Suppressor macrophage treated with lipopolysaccharide for 1 hour (primary cell): ENCODE measurements at places on chromosomes 2 and 18.

DNA sequence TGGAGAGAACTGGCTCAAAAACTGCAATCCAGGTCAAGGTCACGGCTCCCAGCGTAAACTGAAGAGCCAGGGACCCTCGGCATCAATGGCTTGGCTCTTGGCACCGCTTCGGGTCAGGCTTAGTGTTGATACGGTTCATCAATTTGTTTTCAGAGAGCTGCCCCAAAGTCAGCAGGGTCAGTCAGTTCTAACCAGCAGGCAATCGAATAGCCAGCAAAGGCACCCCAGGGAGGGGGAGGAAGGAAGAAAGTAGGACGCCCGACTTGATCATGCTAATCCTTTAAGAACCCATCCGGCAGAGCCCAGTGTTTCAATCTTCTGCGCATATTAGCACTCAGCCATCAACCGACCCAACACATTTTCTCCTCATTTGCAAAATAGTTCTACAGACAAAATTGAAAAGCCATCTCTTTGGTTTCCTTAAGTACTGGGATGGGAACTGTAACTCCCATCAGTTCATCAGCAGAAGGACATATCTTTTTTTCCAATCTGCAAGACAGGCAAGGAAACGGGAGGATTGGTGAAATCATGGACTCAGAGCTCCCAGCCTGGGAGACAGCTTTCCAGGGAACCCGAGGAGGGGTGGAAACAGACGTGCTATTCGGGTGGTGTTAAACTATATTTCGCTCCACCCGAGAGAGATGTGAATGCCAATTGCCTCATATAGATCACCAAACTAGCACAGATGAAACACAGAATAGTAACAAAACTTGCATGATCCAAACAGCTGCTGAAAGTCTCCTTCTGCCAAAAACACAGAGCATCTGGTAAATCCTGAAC is 40.7 kb upstream of the CABLES1 start:
- no peak for DNase-seq

- DNase-seq: peak; percentile 59
These were observed 122.1 kb downstream of the DTNB start for GRCh38 chr2:25551316-25551715.

- DNase-seq: no peak
These were observed 10.1 kb downstream of the NTSR2 start for GRCh38 chr2:11659851-11660250.

GRCh38 chr2:1708476-1709334 is 35.6 kb downstream of the PXDN start:
- DNase-seq: no peak

DNA sequence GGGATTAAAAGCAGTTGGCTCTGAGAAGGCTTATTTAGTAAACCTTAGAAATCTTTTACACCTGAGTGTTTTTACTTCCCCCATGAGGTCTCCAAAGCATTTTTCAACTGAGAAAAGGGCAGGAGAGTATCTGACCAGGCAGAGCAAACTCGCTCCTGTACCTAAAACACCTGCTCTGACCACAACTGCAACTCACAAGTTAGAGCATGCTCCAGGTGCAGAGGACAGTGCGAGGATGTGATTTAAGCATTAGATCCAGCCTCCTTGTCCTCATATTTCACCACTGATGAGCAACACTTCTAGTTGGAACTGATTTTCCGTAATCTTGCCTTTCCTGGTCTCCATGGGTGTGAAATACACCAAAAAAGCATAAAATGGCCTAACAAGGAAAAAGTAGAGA is 34.5 kb upstream of the TBC1D8 start:
- no peak for DNase-seq

- DNase-seq: no peak
These were observed 954.6 kb downstream of the TSN start for GRCh38 chr2:122710049-122710448.

GRCh38 chr2:141162314-141162713 is 968.5 kb downstream of the LRP1B start:
- no peak for DNase-seq

GRCh38 chr2:43221124-43221762 is 5.2 kb downstream of the ZFP36L2 start:
- DNase-seq: peak; percentile 59

- peak; percentile 8 for DNase-seq
These were observed 57.6 kb downstream of the KCNG2 start for GRCh38 chr18:79855147-79855933.

DNA sequence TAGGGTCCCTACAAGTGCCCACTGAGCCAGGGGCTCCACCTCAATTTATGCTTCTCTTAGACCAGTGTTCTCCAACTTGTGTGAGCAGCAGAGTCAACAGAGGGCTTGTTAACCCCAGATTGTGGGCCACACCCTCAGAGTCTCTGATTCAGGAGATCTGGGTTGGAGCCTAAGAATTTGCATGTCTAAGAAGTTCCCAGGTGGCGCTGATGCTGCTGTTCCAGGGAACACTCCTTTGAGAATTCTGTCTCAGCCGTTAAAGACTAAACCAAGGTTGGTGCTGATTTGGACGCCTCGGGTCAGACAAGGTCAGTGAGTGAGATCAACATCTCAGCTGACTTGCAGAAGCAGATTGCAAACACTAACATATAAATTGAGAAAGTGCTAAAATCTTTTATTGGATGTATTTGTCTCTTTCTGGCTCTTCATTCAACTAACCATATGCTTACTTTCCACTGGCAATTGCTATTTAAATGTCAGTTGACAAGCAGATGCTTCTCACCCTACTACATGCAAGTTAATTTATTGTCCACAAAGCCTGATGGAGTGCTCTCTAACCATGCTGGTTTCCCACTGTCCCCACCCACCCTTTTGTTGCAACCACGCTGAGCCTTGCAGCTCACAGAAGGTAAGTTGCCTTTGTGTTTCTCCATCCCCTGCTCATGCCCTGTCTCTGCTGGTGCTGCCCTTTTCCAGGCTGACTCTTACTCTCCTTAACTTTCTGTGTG is 31.5 kb downstream of the LYPD1 start:
- no peak for DNase-seq

GRCh38 chr2:40208463-40208862 is 243.4 kb downstream of the SLC8A1 start:
- DNase-seq: no peak

GRCh38 chr2:68278169-68278568 is 25.8 kb upstream of the PPP3R1 start:
- DNase-seq: no peak

- DNase-seq: no peak
These were observed 81.8 kb downstream of the FASTKD2 start for GRCh38 chr2:206846981-206847834.

DNA sequence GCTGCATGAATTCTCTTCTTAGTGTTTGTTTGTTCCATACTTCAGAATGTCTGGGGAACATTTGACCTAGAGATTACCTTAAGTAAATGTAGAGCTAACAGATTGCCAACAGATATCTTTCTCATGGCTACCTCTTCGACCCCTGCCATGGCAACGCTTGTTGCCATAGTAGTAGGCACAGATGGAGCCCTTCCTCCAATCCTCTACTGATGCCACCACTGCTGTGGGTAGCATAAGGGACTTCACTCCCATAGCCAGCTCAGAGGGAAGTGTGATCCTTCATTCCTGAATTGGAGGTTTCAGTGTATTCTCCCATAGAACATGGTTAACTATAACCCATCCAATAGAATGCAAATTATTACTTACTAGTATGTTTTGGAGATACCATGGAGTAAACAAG is 543.6 kb upstream of the NRP2 start:
- no peak for DNase-seq

- no peak for DNase-seq
These were observed 245.7 kb upstream of the CTAGE1 start for GRCh38 chr18:22663378-22663777.

GRCh38 chr18:63924551-63924950 is 16.8 kb downstream of the SERPINB10 start:
- no peak for DNase-seq

DNA sequence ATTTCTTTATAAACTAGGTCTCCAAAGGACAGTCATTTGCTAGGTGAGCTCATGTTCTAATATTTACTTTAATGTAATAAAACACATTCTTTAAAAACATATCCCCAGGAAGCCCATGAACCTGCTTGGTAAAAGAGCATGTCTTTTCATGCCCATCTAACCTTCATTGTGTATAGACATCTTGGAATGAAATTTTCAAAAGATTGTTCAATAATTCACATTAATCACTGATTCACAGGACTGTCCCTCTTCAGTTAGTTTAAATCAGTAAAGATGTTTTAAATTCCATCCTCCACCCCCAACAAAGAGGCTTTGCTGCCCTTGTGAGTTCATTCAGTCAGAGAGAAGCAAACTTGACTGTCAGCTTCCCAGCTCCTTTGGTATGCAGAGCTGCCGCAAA is 633.4 kb upstream of the CELF4 start:
- DNase-seq: no peak

DNA sequence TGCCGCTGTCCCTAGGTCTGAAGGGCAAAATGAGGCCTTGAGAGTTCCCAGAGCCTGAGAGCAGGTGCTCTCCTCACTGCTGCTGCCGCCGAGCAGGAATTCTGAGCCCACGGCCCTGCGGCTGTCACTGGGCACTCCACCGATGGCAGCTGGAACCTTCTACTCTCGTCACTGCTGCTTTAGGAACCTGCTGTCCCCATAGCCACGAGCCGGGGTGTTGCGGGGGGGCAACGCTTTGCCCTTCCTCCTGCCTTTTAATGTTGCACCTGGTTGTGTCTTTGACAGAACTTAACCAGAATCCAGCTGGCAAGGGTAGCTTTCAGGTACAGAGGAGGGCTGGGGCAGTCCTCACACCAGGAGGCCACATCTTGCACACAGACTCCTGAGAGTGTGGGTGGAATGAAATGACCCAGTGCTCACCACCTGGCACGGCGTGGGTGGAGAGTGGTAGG is 32.3 kb downstream of the NCK2 start:
- no peak for DNase-seq

GRCh38 chr2:201839727-201840126 is 33.4 kb downstream of the CDK15 start:
- no peak for DNase-seq

DNA sequence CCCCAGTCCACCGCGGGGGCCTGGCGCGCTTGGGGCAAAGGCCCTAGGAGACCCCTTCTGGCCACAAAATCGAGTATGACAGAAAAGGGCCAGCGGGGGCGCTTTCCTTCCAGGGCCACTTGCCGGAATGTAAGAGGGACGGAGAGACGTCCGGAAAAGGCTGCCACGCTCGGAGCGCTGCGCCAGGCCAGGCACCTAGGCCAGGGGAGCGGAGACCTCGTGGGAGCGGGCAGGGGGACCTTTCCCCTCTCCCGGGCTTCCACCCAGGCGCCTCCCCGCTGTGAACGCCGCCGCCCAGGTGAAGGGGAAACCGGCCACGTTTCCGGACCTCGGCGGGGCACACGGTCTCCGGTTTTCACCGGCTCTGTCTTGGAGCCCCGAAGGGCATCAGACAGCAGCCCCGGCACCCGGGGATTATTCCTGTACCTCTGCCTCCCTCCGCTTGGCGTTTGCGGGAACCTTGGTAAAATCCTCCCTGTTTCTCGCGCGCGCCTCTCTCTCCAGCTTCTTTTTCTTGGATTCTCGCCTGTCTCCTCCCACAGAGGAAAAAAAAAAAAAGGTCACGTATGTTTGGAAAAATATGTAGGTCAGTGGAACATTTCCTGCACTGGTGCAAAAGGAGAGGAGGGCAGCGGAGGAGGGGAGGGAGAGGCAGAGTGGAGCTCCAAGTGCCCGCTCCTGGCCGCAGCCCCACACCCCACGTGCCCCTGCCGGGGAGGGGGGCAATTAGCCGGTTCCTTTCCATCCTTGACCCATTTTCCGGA is 1.2 kb upstream of the NPAS2 start:
- peak; percentile 27 for DNase-seq

DNA sequence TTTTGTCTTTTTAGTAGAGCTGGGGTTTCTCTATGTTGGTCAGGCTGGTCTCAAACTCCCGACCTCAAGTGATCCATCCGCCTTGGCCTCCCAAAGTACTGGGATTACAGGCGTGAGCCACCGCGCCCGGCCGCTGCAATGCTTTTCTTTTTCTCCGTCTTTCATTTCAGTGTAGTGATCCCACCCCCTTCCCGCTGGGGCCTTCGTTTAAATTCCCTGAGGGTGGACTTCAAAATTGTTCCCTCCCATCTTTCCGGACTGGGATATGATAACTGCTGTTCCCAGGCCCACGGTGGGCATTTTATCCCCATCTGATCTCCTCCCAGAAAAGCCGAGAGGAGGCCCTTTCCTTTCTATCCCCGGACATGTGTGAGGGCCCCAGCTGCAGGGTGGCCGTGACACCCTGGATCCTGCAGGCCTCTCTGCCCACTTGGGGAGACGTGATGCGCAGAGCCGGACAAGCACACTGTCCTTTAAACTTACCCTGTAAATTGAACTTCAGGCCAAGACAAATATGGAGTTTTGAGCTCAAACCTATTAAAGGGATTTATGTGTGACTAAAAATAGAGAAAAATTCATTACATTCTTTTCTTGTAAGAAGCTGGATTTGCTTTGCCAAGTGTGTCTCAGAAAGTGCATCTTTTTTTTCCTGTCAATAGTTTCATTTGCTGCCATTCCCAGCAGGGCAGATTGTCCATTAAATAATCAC is 54.5 kb upstream of the AFF3 start:
- DNase-seq: no peak

GRCh38 chr2:64295326-64296139 is 151.3 kb upstream of the PELI1 start:
- DNase-seq: no peak

- no peak for DNase-seq
These were observed 31.2 kb downstream of the CRYGD start for GRCh38 chr2:208093128-208093527.

DNA sequence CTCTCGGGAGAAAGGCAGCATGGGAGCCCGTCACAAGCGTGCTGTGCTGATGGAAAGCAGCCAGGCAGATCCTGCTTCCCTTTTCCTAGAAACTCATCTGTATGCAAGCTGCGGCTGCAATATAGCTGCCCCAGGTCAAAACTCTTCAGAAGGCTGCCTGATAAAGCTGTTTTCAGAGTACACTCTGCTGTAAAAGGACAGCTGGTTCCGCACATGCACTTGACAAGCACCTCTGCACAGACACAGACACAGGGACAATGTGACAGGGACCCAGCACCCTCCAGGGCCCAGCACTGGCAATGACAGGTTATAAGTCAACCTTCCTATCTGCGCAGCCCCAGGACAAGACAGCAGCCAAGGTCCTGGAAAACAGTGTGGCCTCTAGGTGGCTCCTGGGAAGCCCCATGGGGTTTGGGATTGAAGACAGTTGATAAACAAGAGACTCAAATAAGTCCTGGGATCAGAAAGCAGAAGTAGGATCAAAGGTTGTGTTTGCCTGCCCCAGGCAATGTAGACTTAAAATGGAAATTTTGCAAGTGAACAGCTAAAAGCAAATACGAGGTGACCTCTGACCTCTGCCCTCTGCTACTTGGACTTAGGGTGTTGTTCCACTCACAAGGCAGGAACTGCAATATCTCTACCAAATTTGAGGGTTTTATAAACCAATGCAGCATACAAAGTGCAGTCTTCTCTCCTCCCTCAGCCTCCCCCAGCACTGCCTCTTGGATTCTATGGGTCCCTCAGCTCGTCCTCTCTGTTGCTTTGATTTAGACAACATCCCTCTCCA is 16.9 kb downstream of the SLC66A2 start:
- DNase-seq: no peak

DNA sequence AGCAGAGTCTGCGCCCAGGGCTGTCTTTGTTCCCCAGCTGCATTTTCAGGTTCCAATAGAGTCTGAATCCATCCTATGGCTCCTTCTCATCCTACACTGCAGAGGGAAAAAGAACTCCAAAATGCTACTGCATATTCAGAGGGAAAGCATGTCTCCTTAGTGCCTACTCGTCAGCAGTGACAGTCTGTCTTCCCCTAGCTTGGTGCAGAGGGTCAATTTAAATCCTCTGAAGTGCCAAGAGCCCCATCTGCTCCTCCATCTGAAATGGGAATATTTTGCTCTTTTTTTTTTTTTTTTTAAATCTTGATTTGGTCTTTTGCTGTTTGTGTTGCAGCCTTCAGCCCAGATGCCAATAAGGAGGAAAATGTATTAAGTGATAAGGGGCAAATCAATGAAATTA is 199.3 kb downstream of the RNF144A start:
- no peak for DNase-seq
